Bronchial epithelial cell (primary cell): ENCODE measurements at places on chromosomes 4 and X. TPM values are rescaled to one million over a fixed set of nuclear protein-coding genes. Genes with fewer than 3 reads are reported as not detected.

CYLC1 gene
- total RNA-seq, result not detected in 2 replicates

PF4V1 gene
- total RNA-seq, result 1.6 TPM in 1 of 2 replicates, not detected in the other

AADAT gene
- total RNA-seq, result 0.64 and 1.1 TPM in 2 replicates

CLTRN gene
- 0.53 and 1.2 TPM in 2 replicates for total RNA-seq

PPARGC1A gene
- 1.6 and 8.7 TPM in 2 replicates for total RNA-seq

GUCY2F gene
- under 0.01 TPM in 1 of 2 replicates, not detected in the other for total RNA-seq

MAP7D2 gene
- under 0.01 and 0.38 TPM in 2 replicates for total RNA-seq

CDS1 gene
- 20.0 and 28.2 TPM in 2 replicates for total RNA-seq

OTOP1 gene
- total RNA-seq, result not detected in 2 replicates

LRP2BP gene
- total RNA-seq, result 0.53 and 0.64 TPM in 2 replicates

AFF2 gene
- total RNA-seq, result under 0.01 and 0.26 TPM in 2 replicates

TCEAL6 gene
- total RNA-seq, result not detected in 2 replicates

GYG2 gene
- total RNA-seq, result under 0.01 and 0.26 TPM in 2 replicates

CLIC2 gene
- under 0.01 and 0.13 TPM in 2 replicates for total RNA-seq

CXCL13 gene
- not detected in 2 replicates for total RNA-seq

CPXCR1 gene
- not detected in 2 replicates for total RNA-seq

FRAS1 gene
- 12.2 and 13.7 TPM in 2 replicates for total RNA-seq

MAGEA12 gene
- not detected in 2 replicates for total RNA-seq

CSAG2 gene
- total RNA-seq, result not detected in 2 replicates

EGF gene
- total RNA-seq, result 0.51 and 1.1 TPM in 2 replicates

CCSER1 gene
- 6.6 and 10.9 TPM in 2 replicates for total RNA-seq

CXCL11 gene
- total RNA-seq, result not detected in 2 replicates

CXCL3 gene
- total RNA-seq, result 0.26 and 1.2 TPM in 2 replicates

RGS12 gene
- total RNA-seq, result 34.2 and 41.7 TPM in 2 replicates

EBP gene
- 122 and 244 TPM in 2 replicates for total RNA-seq

SMIM10L2A gene
- 2.1 and 3.8 TPM in 2 replicates for total RNA-seq

LRIT3 gene
- under 0.01 TPM in 2 replicates for total RNA-seq

BEX1 gene
- not detected in 2 replicates for total RNA-seq

GPC3 gene
- 0.26 and 0.90 TPM in 2 replicates for total RNA-seq

LRCH2 gene
- under 0.01 and 0.26 TPM in 2 replicates for total RNA-seq

MEPE gene
- not detected in 2 replicates for total RNA-seq

MAGEA1 gene
- total RNA-seq, result not detected in 2 replicates

TSPAN6 gene
- total RNA-seq, result 16.6 and 18.1 TPM in 2 replicates

TMEM35A gene
- not detected in 2 replicates for total RNA-seq

OPRPN gene
- total RNA-seq, result not detected in 2 replicates

PARM1 gene
- 0.13 TPM in 1 of 2 replicates, not detected in the other for total RNA-seq

RRH gene
- 0.26 and 0.38 TPM in 2 replicates for total RNA-seq

CCDC149 gene
- 4.2 and 5.1 TPM in 2 replicates for total RNA-seq

GAGE12J gene
- total RNA-seq, result not detected in 2 replicates

HTR2C gene
- not detected in 2 replicates for total RNA-seq

CENPE gene
- 1.3 and 6.3 TPM in 2 replicates for total RNA-seq

HERC5 gene
- under 0.01 and 0.13 TPM in 2 replicates for total RNA-seq

ATP8A1 gene
- 1.4 and 2.1 TPM in 2 replicates for total RNA-seq

PNMA5 gene
- not detected in 2 replicates for total RNA-seq
